Liver (tissue), 10 donors: ENCODE measurements at places on chromosomes 11 and 22.

DNA sequence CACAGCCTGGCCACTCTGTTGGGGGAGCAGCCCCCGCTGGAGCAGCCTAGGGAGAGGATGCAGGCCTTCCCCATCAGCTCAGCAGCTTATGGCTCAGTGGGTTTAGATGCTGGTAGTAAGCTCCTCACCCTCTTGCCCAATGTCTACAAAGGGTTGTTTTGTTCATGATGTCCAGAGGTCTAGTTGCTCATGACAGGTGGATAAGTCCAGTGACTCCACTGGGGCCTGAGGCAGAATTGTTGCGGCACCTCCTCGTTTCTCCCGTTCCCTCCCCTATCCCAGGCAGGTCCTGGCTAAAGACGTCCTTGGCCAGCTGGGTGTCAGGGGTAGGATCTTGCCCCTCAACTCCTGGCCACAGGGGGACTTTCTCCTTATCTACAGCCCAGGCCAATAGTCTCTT, 233.5 kb upstream of the B3GAT1 start:
- no peak for DNase-seq

- DNase-seq: no peak
Observed at GRCh38 chr11:121105063-121105480, 4.0 kb downstream of the TECTA start.

GRCh38 chr11:112513417-112513816, 252.8 kb upstream of the PLET1 start:
- DNase-seq: no peak

GRCh38 chr22:29727131-29727523, 7.3 kb downstream of the CABP7 start:
- peak; percentile 56 for DNase-seq

DNA sequence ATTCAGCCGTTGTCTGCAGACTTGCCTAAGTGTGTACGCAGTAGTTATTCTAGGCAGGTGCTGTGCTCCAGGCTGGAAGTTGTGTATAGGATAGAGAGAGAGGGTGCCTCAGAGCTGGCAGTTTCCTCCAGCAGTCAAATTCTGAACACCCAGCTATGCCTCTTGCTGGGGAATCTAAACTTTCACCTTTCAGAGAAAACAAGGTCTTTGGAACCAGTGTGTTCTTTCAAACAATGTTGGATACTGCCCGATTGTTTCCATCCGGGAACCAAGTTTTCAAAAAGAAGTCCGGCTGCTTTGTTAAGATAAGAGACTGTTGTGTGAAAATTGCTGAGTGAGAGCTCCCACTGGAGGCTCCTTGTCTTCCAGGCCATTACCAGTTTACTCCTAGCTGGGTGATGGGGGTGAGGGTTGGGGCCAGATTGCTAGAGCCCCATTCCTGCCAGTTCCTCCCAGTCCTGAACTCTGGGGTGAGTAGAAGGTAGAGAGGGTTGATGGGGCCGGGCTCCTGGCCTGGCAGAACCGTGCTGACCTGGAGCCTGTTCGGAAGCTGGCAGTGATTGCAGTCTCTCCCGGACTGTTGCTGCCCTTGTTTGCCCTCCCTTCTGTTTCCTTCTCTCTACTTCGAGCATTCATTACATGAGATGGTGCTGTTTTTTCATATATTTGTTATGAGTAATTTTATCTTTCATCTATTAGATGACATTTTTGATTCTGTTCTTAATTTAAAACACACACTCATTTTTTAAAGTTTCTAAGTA, 150.2 kb downstream of the TEAD1 start:
- DNase-seq: no peak

DNA sequence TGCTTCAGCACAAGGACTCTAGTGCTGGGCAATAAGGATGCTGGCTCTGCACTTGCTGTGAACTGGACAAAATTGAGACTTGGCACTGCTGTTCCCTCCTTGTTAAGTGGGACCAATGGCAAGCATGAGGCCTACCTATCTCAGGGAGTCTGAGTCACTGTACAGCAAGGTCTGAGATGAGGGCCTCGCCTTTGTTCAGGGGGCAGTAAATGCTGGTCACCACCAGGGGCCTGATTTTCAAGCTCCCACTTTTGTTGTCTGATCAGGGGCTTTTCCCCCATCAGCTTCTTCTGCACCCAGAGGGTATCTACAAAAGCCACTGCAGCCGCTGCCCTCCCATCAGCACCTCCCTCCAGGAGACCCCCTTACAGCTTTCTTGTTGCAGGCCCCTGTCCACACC, 22.8 kb downstream of the DHCR7 start:
- DNase-seq: no peak

GRCh38 chr22:37880668-37881440, 25.2 kb upstream of the MICALL1 start:
- DNase-seq: no peak

- DNase-seq: no peak
Observed at GRCh38 chr22:49177666-49178065, 650.0 kb downstream of the BRD1 start.

- no peak for DNase-seq
Observed at GRCh38 chr11:65611028-65611757, 2.8 kb downstream of the MAP3K11 start.

GRCh38 chr22:25582946-25583345, 18.5 kb downstream of the GRK3 start:
- no peak for DNase-seq

GRCh38 chr11:125952973-125953372, 7.1 kb downstream of the VSIG10L2 start:
- no peak for DNase-seq

- no peak for DNase-seq
Observed at GRCh38 chr22:47001288-47001687, 238.8 kb downstream of the TBC1D22A start.

GRCh38 chr11:64027651-64028397, 7.9 kb upstream of the FLRT1 start:
- DNase-seq: no peak

DNA sequence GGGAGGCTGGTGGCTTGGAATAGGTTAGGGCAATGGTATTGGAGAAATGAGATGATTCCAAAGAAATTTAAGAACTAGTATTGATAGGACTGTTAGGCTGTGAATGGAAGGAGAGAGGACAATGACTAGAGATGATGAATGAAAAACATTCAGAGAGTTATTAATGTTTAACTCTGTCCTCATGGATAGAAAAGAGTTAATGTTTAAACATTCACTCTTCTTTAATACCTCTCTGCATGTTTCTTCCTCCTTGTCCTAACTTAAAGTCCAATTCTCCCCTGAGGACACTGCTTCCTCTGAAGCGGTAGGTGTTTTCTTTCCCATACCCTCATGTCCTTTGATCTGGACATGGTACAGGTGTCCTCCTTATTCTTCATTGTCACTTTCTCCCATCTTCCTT, 13.4 kb downstream of the CHEK1 start:
- no peak for DNase-seq

DNA sequence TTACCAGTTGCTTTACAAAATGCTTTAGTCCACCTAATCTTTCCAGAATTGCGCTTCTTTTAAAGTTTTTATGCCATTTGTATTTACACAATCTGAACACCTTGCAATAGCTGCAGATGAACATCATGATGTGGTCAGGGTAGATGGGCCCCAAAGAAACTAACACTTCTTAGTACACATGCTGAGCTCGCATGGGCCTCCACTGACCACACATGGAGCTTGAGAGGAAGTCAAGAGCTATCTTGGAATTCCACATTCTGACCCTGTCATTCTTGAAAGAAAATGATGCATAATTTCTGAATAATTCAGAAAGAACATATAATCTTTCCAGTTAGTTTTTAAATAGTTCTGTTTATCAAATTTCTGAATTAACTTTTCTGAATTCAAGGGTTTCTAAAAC, 7.7 kb downstream of the LIPT2 start:
- DNase-seq: no peak

GRCh38 chr22:32804531-32805360, 3.2 kb downstream of the TIMP3 start:
- no peak for DNase-seq

DNA sequence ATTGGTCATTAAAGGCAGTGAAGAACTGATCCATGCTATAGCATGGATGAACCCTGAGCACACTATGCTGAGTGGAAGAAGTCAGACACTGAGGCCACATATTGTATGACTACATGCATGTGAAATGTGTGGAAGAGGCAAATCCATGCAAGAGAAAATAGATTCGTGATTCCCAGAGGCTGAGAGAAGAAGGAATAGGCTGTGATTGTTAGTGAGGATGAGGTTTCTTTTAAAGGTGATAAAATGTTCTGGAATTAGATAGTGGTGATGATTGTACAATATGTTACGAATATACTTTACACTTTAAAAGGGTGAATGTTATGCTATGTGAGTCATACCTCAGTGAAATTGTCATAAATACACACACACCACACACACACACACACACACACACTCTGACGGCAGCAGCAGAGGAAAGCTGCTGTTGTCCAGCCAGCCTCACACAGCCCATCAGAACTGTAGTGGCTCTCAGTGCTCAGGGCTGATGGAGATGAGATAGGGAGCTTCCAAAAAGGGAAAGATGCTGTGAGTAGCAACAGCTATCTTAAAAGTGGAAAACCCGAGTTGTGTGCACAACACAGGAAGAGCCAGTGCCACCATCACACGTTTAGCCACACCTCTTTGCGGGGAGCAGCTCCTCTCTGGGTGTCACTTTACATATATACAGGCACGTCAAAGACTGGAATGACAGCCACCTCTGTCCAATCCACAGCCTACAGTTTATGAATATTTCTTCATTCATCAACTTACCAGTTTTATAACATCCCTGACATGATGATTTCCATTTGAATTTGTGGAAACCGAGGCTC, 153.0 kb downstream of the SPATA19 start:
- no peak for DNase-seq

- DNase-seq: no peak
Observed at GRCh38 chr11:77705195-77705875, 67.7 kb upstream of the CLNS1A start.

DNA sequence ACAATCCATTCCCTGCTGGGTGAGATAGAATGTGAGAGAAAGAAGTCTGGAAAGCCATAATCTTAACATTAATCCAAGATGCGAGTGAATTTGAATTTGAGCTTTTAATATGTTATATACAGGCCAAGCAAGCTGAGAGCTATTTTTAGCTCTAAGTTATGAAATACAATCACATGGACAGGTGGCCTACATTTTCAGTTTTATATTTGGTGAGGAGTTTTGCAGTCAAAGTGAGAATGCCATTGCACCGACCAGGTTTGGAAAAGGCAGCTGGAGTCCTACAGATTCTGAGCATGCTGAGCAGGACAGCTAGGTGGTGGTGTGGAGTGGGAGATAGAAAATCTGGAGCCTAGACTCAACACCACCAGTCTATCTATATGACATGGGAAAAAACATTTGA, 12.0 kb downstream of the OR5B21 start:
- no peak for DNase-seq

- DNase-seq: no peak
Observed at GRCh38 chr11:578276-579035, 2.2 kb downstream of the PHRF1 start.

DNA sequence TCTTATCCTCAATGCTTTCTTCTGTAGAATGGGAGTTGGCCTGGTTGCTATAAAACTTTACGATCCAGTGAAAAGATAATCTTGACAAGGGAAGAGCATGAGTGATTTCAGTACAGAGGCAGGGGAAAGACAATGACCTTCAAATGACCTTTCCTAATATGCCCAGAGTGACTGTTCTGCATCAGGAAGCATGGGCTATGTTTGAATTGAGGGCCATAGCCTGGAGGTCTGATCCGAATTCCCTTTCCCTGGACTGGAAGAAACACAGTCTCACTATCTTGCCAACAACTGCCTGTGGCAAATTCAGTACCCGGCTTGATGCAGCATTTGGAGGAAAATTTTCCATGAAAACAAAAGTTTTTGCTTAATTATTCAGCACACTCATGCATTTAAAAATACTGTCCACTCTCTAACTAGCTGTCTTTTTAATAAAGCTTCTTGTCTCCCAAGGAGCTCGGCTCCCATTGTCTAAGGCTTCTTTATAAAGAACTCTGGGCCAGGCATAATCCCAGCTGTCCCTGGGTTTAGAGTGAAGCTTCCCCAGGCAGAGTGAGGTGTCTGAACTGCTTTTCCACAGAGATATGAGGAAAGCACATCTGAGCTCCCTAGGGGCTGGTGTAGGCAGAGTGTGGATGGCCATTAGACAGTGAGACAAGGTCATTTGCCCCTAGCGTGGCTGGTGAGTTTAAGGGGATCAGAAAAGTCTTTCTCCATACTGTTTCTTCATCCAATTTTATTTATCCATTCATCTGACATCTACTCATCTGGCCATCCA, 132.7 kb upstream of the CADM1 start:
- DNase-seq: no peak

- DNase-seq: no peak
Observed at GRCh38 chr11:119236891-119237290, 30.8 kb downstream of the CBL start.

- DNase-seq: no peak
Observed at GRCh38 chr11:33388793-33389525, 131.8 kb downstream of the HIPK3 start.

GRCh38 chr22:22060200-22061084, 77.9 kb upstream of the TOP3B start:
- peak; percentile 73 for DNase-seq

DNA sequence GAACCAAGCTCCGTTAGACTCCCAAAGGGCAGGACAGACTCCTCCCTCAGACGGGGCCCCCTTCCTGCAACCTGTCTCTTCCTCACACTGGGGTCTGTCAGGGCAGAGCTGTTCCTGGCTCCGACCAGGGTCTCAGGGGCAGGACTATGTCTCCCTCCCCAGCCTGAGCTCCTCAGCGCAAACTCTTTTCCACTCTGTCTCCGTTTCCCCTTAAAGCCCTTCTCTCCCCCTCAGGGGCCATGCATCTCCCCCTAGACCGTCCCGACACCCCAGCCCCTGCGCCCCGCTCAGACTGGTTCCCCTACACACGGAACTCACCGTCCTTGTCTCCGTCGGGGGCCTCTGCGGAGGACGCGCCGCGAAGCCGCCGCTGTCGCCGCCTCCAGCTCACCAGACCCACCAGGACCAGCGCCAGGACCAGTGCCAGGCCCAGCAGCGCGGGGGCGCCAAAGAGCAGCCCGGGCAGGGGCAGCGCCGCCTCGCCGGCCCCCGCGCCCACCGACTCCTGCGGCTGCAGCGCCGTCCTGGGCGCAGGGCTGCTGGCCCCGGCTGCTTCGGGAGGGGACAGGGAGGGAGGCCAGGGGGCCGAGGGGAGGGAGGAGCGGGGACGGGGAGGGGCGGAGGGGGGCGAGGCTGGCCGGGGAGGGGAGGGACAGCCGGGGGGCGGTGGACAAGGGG, 684 bp downstream of the TNFRSF13C start:
- DNase-seq: peak; percentile 76

- no peak for DNase-seq
Observed at GRCh38 chr11:102188488-102188887, 78.2 kb downstream of the YAP1 start.

- DNase-seq: no peak
Observed at GRCh38 chr22:26671317-26672059, 14.1 kb downstream of the MIAT start.

GRCh38 chr11:86245369-86246292, 1.1 kb downstream of the EED start:
- DNase-seq: no peak
